ENCODE measurements at places on chromosomes 16 and 17.

- no peak for DNase-seq
Observed at GRCh38 chr16:10646581-10647263, 48.0 kb downstream of the TEKT5 start.

GRCh38 chr17:8944748-8945147, 20.8 kb downstream of the PIK3R5 start:
- DNase-seq: no peak

DNA sequence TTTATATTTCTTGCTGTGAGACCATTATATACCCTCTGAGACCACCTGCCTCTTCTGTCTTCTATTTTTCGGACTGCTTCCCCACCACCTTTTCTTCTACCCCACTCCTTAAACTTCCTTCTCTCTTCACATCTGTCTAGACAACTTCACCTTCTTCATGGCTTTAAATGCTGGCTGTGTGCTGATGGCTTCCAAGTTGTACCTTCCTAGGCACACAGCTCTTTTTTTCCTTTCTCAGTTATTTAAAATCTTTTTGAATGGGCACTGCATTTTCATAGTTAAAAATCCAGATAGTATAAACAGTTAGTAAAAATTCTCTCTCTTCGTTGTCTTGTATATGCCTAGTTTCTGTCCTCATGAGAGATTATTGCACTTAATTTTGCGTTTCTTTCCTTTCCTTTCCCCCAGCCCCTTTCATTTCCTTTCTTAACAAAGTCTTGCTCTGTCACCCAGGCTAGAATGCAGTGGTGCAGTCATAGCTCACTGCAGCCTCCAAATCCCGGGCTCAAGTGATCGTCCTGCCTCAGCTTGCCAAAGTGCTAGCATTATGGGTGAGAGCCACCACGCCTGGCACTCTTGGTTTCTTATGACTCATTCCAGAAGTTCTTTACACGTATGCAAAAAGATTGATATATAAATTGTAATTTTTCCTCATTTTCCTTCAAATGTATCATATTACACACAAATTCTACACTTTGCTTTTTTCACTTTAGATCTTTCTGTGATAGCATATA, 114.3 kb downstream of the NPIPB5 start:
- no peak for DNase-seq

GRCh38 chr17:39867880-39868553, at the start of gene ZPBP2:
TSS of gene ZPBP2 (plus strand) at chr17:39868202. CDS start at chr17:39868355, 153 bp downstream.
- peak; percentile 44 for DNase-seq

DNA sequence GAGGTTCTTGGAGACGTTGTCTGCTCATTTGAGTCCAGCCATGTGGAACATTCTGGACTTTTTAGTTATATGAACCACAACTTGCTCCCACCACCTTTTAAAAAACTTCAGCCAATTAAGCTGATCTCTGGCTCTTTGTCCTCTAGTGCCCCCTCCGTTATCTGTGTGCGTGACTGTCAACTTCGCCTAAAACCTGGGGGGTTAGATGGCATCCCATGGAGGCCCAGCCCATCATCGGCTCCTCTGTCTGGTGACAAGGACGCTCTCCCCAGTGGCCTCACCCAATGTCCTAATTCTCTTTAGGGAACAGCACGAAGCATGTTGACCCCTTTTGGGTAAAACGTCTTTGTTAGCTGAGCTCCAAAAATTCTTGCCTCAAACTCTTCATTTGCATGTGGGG, 341.0 kb upstream of the TNRC6C start:
- DNase-seq: no peak

DNA sequence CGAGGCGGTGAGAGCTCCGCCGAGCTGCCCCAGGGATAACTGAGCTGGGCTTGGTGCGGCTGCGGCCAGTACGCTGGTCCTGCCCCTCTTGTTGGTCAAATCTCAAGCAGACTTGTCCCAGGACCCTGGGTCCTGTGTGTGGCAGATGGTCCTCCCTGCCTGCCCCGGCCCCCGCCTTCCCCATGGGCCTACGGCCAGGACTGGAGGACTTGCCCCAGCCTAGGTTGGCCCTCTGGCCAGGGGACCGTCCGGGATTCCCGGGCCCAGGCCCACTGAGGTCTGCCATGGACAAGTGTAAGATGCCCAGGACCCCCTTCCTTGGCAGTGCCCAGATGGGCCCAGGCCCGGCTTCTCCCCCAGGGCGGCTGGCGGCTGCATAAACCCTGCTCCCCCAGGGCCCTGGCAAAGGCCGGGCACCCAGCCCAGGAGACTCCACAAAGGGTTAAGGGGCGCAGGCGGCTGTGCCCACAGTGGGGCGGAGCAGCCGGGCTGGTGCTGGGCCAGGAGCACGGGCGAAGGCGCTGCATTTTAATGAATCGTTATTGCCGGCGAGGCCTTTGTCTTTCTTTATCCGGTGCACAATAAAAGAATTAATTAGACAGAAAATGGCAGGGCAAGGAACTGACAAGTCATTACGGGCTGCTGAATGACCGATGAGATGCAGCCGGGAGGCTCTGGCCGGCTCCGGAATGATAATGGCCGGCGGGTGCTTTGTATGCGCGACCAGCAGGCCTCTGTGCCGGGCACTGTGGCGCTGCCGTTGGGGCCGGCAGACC, 9.1 kb downstream of the SOX8 start:
- no peak for DNase-seq

- no peak for DNase-seq
Observed at GRCh38 chr16:71645450-71645849, 19.5 kb downstream of the MARVELD3 start.

DNA sequence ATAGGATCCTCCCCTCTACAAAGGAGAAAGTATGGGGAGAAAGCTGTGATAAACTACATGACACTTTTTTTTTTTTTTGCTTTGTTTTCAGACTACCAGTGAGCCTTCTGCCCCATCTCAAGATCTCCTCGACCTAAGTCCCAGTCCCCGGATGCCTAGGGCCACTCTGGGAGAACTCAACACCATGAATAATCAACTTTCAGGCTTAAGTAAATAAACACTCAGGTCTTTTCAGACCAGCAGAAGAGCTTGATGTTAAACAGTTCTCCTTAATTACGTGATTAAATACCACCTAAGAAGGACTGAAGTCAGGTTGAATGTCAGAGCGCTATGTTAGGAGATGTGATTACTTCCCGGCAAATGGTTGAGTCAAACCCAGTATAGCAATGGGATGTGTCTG, 31.4 kb downstream of the COX11 start:
- no peak for DNase-seq

DNA sequence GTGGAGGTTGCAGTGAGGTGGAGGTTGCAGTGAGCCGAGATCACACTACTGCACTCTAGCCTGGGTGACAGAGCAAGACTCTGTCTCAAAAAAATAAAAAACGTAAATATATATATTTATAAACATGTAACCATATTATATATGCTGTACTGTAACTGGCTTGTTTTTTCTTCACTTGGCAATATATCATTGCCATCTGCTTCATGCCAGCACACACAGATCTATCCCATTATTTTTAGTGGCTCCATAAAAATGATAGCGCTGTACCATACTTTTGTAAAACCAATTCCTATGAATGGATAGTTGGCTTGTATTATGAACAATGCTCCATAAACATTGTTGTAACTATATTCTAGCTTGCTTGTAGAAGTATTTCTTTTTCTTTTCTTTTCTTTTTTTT, 49.5 kb downstream of the GPRC5B start:
- no peak for DNase-seq

- peak; percentile 7 for DNase-seq
Observed at GRCh38 chr17:63751806-63752205, 10.2 kb upstream of the STRADA start.

- DNase-seq: no peak
Observed at GRCh38 chr16:20181416-20181815, 107.7 kb upstream of the GPR139 start.

DNA sequence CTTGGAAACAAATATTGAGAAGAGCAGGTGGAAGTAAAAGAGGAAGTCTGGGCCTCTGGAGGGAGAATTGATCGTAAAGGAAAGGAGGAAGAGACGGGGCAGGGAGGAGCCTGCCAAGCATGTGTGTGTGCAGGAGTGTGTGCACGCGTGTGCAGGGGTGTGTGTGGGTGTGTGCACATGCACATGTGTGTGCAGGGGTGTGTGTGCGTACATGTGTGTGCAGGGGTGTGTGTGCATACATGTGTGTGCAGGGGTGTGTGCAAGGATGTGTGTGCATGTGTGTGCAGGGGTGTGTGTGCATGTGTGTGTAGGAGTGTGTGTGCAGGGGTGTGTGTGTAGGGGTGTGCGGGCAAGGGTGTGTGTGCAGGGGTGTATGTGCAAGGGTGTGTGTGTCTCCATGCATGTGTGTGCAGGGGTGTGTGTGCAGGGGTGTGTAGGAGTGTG, 10.0 kb downstream of the CEP295NL start:
- DNase-seq: no peak

GRCh38 chr17:73290399-73291259, 21.2 kb downstream of the CDC42EP4 start:
- no peak for DNase-seq

- DNase-seq: no peak
Observed at GRCh38 chr17:79819534-79820276, 19.5 kb downstream of the CBX4 start.

DNA sequence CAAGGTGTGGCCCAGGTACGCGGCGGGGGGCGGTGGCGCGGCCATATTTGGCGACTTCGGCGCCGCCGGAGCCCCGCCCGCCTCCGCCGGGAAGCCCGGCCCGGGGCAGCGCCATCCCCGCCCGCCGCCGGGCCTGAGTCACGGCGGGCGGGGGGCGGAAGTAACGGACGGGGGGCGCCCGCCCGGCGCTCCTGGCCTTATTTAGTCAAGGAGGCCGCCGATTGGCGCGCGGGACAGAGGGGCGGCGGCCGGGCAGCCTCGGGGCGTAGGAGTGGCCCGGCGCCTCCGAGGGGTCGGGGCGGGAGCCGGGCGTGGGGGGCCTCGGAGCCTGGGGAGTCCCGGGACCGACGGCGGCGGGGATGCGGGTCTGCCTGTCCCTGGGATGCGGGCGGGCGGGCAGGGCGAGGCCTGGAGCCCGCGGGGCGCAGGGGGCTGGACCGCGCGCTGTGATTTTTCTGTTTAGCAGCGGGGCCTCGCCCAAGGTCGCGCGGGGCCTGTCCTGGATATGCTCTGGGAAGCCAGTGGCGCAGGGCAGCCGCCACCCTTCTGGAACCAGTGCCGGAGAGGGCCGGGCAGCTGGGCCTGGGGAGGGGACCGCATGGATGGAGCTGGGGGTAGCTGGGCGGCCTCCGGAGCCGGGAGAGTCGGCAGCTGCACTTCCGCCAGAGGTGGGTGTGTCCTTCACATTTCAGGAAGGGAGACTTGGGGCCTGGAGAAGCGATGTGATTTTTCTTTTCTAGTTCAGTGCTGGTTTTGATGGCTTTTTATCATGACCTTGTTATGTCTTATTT, 2.3 kb upstream of the ACTG1 start:
- DNase-seq: peak; percentile 58

DNA sequence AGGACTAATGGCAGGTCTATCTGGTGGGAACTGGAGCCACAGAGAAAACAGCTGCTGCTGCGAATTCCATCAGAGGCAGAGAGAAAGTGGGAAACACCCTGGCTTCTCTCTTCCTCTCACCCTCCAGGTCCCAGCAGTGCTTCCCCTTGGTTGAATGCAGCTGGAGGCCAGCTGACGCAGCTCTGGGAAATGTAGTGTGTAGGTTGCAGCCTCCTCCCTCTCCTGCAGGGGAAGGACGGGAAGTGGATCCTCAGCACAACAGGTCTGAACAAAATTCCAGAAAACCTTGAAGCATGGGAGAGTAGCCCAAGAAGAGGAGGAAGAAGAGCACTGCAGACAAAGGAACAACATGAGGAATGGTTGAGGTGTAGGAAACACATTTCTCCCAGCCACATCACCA, 67.8 kb upstream of the MMP2 start:
- DNase-seq: no peak

DNA sequence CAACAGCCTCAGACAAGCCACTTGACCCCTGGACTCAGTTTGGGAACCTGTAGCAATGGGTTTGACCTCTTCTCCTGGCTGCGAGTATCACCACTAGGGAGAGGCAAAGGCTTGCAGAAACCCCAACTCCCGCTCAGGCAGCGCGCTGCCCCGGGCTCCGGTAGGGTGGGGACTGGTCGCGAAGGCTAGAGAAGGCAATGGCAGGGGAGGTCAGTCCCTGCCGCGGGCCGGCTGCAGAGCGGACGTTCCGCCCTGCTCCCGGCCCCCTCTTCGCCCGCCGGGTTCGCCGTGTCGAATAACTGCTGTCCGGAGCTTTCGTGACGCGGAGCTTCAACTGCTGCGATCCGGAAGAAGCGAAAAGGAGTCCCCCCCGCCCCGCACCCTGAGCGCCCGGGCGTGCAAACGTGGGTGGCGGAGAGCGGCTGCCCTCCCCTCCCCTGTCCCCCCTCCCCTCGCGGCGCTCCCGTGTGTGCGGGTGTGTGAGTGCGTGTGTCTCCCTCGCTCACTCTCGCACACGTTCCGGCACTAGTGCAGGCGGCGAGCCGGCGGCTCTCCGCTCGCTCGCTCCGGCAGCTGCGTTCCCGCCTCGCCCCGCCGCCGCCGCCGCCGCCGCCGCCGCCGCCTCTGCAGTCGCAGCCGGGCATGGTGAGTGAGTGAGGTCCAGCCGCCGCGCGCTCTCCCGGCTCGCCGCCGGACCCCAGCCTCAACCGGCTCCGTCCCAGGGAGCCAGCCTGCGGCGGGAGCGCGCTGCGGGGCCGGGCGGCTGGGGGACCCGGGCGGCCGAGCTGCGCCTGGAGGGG, 772 bp upstream of the SHISA6 start:
- no peak for DNase-seq

DNA sequence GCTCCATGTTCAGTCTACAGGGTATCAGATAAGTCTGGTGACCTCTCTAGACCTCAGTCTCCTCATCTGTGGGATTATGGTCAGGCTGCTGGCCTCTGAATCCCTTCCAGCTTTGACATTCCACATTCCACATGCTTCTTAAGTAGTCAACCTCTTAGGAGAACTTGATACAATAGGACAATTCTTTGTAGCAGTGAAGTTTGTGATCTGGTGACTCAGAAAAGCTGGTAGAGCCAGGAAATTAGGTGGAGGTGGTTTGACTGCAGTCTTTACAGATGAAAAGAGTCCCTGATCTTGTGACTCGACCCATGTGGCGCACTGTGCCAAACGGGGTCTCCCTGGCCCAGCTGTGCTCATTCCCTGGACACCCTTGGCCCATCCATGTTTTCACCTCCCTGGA, 147.8 kb downstream of the NTN1 start:
- no peak for DNase-seq

- peak; percentile 50 for DNase-seq
Observed at GRCh38 chr17:35433075-35433894, 985 bp upstream of the SLFN12 start.

DNA sequence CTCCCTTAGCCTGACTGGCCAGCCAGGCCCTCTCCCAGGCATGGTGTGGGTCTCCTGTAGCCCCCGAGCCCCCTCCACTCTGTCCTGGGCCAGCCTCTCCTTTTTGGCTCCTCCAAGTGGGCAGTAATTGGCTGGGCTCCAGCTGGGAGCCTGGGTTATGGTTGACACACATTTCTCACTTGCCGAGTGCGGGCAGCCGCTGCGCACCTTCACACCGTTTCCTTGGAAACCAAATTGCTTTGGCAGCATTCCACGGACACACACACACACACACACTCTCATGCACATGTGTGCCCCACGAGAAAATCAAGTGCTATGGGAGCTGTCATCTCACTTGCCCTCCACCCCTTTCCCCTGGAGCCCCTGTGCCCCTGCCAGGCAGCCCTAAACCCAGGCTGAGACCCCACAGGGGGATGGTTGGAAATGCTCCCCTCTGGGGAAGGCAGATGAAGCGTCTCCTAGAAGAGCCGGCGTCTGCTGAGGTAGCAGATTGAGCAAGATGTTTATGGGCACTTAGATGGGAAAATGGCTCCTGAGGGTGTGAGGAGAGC, 402.7 kb upstream of the TNRC6C start:
- DNase-seq: no peak
